ENCODE measurements at places on chromosomes 6 and 20. TPM values are rescaled to one million over a fixed set of nuclear protein-coding genes. Genes with fewer than 3 reads are reported as not detected.

DNA sequence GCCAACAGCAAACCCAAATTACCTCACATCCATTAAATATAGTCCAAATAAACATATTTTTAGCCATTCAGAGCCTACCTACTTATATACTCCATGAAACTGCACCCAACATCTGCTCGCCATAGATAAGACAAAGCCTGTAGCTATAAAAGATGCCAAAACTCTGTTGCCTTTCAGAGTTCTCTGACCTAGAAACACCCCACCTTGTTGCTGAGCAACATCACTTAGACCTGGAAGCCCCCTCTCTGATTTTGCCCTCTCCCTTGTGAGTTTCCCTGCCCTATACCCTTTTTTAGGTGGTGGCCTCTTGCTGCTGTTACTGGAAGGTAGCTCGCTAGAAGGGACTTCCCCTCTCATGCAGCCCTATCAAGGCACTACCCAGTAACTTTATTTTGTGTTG is 27.7 kb upstream of the FBXL4 start:
- H3K27me3 ChIP-seq: 0 out of 2 replicates have a peak, but pooled peaks cover 4% of the 10 kb centered on the region
- no peak for DNase-seq
- no peaks in the 10 kb centered on the region for H3K36me3 ChIP-seq
- H3K4me3 ChIP-seq: no peak overlapping the region
- H3K4me1 ChIP-seq: no peaks in the 10 kb centered on the region
- no peak overlapping the region for H3K27ac ChIP-seq

GRCh38 chr6:16583144-16583762 is 178.0 kb downstream of the ATXN1 start:
- H3K36me3 ChIP-seq: peaks cover 10% of the 10 kb centered on the region
- DNase-seq: no peak
- H3K27me3 ChIP-seq: no peaks in the 10 kb centered on the region
- H3K27ac ChIP-seq: no peak overlapping the region
- no peaks in the 10 kb centered on the region for H3K4me1 ChIP-seq
- no peak overlapping the region for H3K4me3 ChIP-seq

GRCh38 chr20:47493175-47493962 is 8.3 kb upstream of the NCOA3 start:
- H3K36me3 ChIP-seq: no peaks in the 10 kb centered on the region
- peak overlapping the region; percentile 14 for H3K4me3 ChIP-seq
- DNase-seq: peak; percentile 76
- H3K4me1 ChIP-seq: peaks cover 16% of the 10 kb centered on the region
- no peaks in the 10 kb centered on the region for H3K27me3 ChIP-seq
- H3K27ac ChIP-seq: no peak overlapping the region

The LTB gene
- not detected for total RNA-seq

DNA sequence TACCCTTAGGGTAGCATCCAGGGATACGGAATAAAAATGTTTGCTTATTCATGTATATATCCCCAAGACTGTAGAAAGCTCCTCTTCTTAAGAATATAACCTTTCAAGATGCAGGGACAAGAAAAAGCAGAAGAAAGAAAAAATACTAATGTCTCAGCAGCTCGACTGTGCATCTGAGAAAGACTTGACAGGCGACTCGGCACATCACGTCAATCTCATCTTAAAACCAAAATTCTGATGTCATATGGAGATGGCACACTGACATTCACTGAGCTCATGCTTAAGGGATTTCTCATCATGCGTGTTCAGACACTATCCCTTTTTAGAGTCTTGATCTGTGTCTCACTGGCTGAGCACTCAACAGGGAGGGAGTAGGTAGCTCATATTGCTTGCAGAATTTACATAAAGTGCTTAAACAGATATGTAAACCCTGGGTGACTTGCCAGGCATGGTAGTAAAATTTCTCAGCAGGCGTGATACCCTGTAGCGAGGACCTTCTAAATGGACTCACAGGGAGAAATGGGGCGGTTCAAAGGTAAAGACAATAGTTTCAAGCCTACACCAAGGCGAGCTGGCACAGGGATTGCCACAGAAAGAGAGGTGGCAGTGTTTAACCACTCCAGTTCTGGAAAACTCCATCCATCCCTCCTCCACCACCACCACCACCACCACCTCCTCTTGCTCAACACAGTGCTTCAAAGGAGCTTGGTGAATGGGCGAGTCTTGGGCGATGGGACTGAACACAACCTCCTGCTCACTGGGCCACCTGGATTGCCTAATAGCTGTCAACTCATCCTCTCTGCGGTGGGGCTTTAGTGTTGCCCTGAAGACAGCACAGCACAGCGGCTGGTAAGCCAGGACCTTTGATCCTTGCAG is 330.5 kb downstream of the TFAP2A start:
- no peak overlapping the region for H3K27ac ChIP-seq
- H3K4me3 ChIP-seq: no peak overlapping the region
- H3K36me3 ChIP-seq: no peaks in the 10 kb centered on the region

DNA sequence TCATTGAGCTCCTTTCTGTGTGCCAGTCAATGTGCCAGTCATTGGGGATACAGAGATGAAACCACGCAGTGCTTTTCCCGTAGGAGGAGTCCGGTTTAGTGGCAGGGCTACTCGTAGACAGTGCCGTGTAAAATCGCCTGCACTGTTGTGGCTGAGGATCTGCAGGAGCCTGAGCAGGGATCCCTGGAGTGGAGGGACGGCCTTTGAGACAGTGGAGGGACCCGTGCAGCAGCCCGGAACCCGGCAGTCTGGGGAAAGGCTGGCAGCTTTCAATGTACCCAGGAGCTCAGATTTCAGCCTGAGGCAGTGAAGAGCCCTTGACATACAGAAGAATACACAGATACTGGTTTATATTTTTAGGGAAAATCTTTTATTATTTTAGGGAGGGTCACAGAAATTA is 203.3 kb downstream of the ARID1B start:
- H3K4me3 ChIP-seq: no peak overlapping the region
- H3K27me3 ChIP-seq: no peaks in the 10 kb centered on the region
- no peak overlapping the region for H3K27ac ChIP-seq

The TSPO2 gene
- not detected for total RNA-seq

GRCh38 chr20:49030954-49031619 is 15.0 kb upstream of the CSE1L start:
- H3K27me3 ChIP-seq: no peaks in the 10 kb centered on the region
- H3K36me3 ChIP-seq: peaks cover 28% of the 10 kb centered on the region
- no peak overlapping the region for H3K27ac ChIP-seq
- DNase-seq: peak; percentile 52
- no peak overlapping the region for H3K4me3 ChIP-seq

- no peak overlapping the region for H3K4me3 ChIP-seq
- no peak overlapping the region for H3K27ac ChIP-seq
- H3K4me1 ChIP-seq: no peaks in the 10 kb centered on the region
- H3K36me3 ChIP-seq: peaks cover 27% of the 10 kb centered on the region
- H3K27me3 ChIP-seq: no peaks in the 10 kb centered on the region
These were observed 18.3 kb downstream of the VEGFA start for GRCh38 chr6:43788301-43788700.

- H3K27me3 ChIP-seq: no peaks in the 10 kb centered on the region
- no peak for DNase-seq
- H3K27ac ChIP-seq: no peak overlapping the region
- no peaks in the 10 kb centered on the region for H3K36me3 ChIP-seq
These were observed 13.9 kb downstream of the MYB start for GRCh38 chr6:135195041-135195440.

GRCh38 chr6:166580076-166581050 is 6.1 kb downstream of the RAMACL start:
- no peaks in the 10 kb centered on the region for H3K36me3 ChIP-seq
- H3K27me3 ChIP-seq: no peaks in the 10 kb centered on the region
- peak; percentile 18 for DNase-seq

GRCh38 chr6:33407132-33407718 is 3.6 kb upstream of the PHF1 start:
- peak; percentile 79 for DNase-seq
- no peak overlapping the region for H3K4me3 ChIP-seq
- H3K27me3 ChIP-seq: no peaks in the 10 kb centered on the region
- 0 out of 2 replicates have a peak, but pooled peaks cover 1% of the 10 kb centered on the region for H3K4me1 ChIP-seq
- peak overlapping the region; percentile 34 for H3K27ac ChIP-seq
- no peaks in the 10 kb centered on the region for H3K36me3 ChIP-seq

The SYCP2L gene
- not detected for total RNA-seq

- H3K27ac ChIP-seq: no peak overlapping the region
- DNase-seq: peak; percentile 64
- no peaks in the 10 kb centered on the region for H3K36me3 ChIP-seq
- H3K27me3 ChIP-seq: peaks cover 20% of the 10 kb centered on the region
- H3K4me1 ChIP-seq: no peaks in the 10 kb centered on the region
- H3K4me3 ChIP-seq: no peak overlapping the region
These were observed 85.2 kb upstream of the PHACTR3 start for GRCh38 chr20:59518881-59519706.

- no peaks in the 10 kb centered on the region for H3K4me1 ChIP-seq
- H3K4me3 ChIP-seq: no peak overlapping the region
- H3K27ac ChIP-seq: no peak overlapping the region
- H3K36me3 ChIP-seq: 0 out of 2 replicates have a peak, but pooled peaks cover 5% of the 10 kb centered on the region
- DNase-seq: no peak
These were observed 10.1 kb downstream of the KPNA5 start for GRCh38 chr6:116691154-116691553.

The TTI1 gene
- 9.9 TPM for total RNA-seq

DNA sequence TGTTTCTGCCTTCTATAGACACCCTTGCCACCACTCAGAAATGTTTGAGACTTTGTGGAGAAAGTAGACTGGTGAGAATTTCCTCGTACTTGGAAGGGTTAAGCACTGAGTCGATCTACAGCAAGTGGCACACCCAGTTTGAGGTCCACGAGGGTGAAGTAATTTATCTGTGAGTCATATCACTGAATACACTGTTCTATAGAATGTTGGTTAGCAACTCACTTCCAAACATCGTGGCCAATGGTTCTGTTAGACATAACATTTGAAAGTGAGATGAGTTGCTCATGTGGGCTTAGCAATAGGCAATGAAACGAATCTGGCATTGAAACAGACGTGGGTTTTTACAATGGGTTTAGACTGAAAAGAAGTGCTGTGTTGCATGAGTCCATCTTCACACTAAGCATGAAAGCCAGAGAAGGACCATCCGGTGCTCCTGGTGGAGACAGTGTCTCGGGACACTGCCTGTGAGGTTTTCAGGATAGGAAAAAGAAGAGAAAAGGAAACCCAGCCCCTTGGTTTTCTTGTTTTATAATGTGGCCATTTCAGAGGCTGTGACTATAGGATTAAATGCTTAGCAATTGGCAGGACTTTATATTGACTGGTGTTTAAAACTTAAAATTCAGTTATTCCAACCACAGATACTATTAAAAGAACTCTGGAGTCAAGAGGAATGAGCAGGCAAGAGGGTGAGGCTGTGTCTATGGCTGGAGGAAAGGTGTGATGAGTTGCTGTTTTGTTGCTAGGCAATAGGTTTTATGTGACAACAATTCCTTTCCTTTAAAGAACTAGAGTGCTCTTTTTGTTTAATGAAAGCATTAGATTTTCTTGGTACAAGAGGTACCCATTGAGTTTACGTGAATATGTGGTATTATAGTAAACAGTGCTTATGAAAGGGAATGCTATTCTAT is 31.0 kb upstream of the EZR start:
- no peaks in the 10 kb centered on the region for H3K27me3 ChIP-seq
- H3K27ac ChIP-seq: peak overlapping the region; percentile 99
- DNase-seq: peak; percentile 97
- H3K36me3 ChIP-seq: no peaks in the 10 kb centered on the region
- peak overlapping the region; percentile 53 for H3K4me3 ChIP-seq
- H3K4me1 ChIP-seq: peaks cover 42% of the 10 kb centered on the region

- no peaks in the 10 kb centered on the region for H3K4me1 ChIP-seq
- no peaks in the 10 kb centered on the region for H3K27me3 ChIP-seq
- no peaks in the 10 kb centered on the region for H3K36me3 ChIP-seq
These were observed 81.2 kb downstream of the DACT2 start for GRCh38 chr6:168238159-168238909.

GRCh38 chr6:49551078-49551865 is 804 bp downstream of the C6orf141 start:
- peaks cover 45% of the 10 kb centered on the region for H3K27me3 ChIP-seq
- H3K27ac ChIP-seq: no peak overlapping the region
- H3K4me1 ChIP-seq: peaks cover 21% of the 10 kb centered on the region
- H3K36me3 ChIP-seq: no peaks in the 10 kb centered on the region

The ANGPT4 gene
- total RNA-seq: not detected

DNA sequence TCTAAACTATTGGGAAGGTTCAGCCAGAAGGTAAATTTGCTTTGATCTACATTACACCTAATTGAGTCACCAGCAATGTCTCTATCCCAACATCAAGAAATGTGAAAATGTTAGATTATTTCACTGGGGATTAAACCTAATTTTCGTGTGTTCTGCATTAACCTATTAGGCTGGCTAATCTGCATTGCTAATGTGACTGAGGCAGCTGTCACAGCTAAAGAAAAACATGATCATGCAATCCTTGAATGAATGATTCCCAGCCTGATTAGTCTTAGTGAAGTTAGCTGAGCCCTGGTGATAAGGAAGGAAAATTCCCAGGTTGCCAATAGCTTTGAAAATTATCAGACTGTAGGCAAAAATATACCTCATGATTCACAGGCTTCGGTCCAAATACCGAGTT is 135.3 kb downstream of the LINC00237 start:
- no peaks in the 10 kb centered on the region for H3K27me3 ChIP-seq
- no peak for DNase-seq
- H3K4me3 ChIP-seq: no peak overlapping the region
- H3K36me3 ChIP-seq: no peaks in the 10 kb centered on the region

GRCh38 chr6:22029171-22029570 is 267.7 kb downstream of the PRL start:
- H3K27ac ChIP-seq: no peak overlapping the region
- H3K4me1 ChIP-seq: 0 out of 2 replicates have a peak, but pooled peaks cover 6% of the 10 kb centered on the region
- no peak for DNase-seq
- H3K4me3 ChIP-seq: no peak overlapping the region
- H3K36me3 ChIP-seq: no peaks in the 10 kb centered on the region
- H3K27me3 ChIP-seq: no peaks in the 10 kb centered on the region

The FAM217A gene
- total RNA-seq: not detected

- H3K4me1 ChIP-seq: peaks cover 8% of the 10 kb centered on the region
- no peak overlapping the region for H3K27ac ChIP-seq
- peak; percentile 40 for DNase-seq
These were observed 78.3 kb downstream of the PHIP start for GRCh38 chr6:78999737-79000136.

The ARG1 gene
- not detected for total RNA-seq

The WFDC12 gene
- not detected for total RNA-seq

The ACSS1 gene
- 1.1 TPM for total RNA-seq

DNA sequence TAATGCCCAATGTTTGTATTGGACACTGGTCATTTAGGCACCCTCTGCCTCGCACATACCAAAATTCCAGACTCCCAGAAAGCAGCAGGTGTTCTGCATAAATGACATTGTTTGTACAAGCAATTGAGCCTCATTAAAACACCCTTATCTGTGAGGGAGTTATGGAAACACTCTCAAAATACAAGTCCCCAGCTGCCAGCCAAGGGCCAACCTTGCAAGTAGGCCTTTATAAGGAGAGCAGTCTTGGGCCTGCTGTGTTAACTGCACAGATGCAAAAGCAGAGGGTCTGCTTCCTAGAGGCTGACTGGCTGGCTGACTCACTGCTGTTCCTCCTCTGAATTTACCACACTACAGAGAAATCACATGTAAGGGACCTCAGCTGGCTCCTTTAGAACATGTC is 150.4 kb upstream of the HMGN3 start:
- no peaks in the 10 kb centered on the region for H3K4me1 ChIP-seq
- no peak overlapping the region for H3K27ac ChIP-seq
- H3K4me3 ChIP-seq: no peak overlapping the region
- no peaks in the 10 kb centered on the region for H3K27me3 ChIP-seq
- DNase-seq: no peak

GRCh38 chr6:85298553-85298952 is 151.3 kb upstream of the NT5E start:
- H3K4me1 ChIP-seq: no peaks in the 10 kb centered on the region
- no peak overlapping the region for H3K27ac ChIP-seq
- no peak overlapping the region for H3K4me3 ChIP-seq
- no peak for DNase-seq
- no peaks in the 10 kb centered on the region for H3K27me3 ChIP-seq
- no peaks in the 10 kb centered on the region for H3K36me3 ChIP-seq

The TUBB2B gene
- total RNA-seq: 10.4 TPM

The KCNK17 gene
- total RNA-seq: not detected

Data from GM23248 (cell line).